ENCODE measurements at places on chromosomes 5 and 9.

- DNase-seq = no peak
Measured at GRCh38 chr9:88236511-88237478, 98.5 kb upstream of the SPATA31C2 start.

DNA sequence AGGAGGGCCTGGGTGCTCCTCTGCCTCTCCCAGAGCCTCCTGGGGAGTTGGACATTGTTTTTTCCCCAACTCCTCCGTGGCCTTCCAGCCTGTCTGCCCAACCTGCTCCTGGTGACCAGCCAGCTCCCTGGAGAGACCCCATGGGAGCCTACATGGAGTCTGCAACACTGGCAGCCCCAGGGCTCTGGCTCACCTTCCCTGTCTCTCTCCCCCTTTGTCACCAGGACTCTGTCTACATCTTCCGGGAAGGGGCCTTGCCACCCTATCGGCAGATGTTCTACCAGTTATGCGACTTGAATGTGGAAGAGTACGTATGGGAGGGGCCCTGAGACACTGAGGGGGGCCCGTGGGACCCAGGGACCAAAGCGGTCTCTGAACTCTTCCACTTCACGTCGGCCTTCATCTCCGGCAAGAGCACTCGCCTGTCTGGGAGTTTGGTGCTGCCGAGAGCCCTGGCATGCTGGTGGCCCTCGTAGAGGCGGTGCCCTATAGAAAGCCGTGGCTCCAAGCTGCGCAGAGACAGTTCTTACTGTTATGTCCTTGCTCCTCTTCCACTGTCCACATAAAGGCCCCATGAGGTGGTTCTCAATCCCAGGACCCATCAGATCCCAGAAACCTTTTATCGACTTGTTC, 5.9 kb upstream of the CEL start:
- no peak for DNase-seq

GRCh38 chr5:150438873-150439546, 10.5 kb downstream of the RPS14 start:
- no peak for DNase-seq

DNA sequence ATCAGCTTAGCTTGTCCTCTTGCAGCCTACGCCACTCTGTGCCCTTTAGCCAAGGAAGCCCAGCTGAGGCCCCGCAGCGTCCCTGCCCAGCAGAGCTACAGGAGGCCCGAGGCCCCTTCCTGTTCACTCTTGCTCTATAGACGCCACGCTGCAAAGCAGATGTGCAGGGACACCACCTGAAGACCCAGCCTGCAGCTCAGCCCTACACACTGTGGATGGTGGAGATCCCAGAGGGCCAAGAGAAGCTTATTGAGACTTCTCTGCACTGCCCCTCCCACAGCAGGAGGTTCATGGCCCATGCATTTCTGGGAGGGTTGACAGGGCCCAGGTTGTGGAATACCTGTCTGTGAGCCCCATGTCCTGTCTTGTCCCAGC, 33.6 kb downstream of the IRF1 start:
- DNase-seq = no peak

DNA sequence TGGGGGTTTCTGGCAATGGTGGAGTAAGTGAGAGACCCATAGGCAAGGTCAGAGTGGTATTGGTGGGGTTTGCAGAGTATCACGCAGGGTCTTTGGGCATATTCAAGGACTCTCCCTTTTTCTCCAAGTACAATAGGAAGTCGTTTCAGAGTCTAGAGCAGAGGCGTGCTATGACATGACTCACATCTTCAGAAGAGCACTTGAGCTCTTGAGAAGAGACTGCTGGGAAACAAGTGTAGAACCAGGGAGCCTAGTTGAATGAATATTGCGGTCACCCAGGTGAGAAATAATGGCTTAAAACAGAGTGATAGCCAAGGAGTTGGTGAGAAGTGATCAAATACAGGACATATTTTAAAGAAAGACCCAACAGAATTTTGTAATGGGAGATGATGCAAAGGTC, 813.4 kb downstream of the TLE1 start:
- DNase-seq = no peak

DNA sequence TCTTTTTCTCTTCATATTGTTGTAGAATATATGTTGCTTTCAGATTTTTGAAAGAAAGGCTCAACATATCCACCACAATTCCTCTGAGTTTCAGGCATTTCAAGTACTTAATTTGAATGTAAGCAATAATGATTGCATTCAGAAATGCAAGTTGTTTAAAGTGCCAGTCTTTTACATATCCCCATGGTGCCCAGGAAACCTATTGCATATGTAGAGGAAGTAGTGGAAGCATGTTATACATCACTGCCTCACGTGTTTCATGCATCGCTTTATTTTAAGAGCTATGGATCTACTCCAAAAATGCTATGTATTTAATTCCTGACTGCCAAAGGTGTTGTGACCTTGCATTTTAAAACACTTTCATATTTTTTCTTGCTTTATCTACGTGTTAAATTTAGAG, 28.1 kb downstream of the CPEB4 start:
- no peak for DNase-seq

DNA sequence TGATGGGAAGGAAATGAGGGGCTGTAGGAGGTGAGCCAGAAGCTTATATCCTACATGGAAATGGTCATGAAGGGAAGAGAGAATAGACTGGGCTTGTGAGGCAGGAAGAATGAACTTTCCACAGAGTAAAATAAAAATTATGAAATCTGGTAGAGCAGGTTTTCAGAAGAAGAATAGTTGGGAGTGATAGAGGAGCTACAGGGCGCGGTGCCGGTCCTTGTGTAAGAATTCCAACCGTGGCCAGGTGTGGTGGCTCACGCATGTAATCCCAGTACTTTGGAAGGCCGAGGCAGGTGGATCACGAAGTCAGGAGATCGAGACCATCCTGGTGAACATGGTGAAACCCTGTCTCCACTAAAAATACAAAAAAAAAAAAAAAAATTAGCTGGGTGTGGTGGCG, 8.9 kb upstream of the UNC13B start:
- no peak for DNase-seq

DNA sequence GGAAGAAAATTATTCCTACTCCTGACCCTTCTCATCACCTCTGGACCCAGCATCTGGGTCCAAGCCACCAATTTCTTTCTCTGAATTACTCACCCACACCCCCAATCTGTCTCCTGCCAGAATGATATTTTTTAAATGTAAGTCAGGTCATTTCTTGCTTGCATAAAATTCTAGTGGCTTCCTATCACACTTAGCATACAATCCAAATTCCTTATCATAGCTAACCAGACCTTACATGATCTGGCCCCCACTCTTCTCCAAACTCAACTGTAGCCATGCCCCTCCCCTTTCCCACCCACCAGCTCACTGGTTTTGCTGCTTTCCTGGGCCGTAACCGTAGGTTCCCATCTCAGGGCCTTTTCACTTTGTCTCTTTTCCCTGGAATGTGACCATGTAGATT, 15.2 kb downstream of the HTR4 start:
- DNase-seq = no peak

GRCh38 chr5:176573564-176574296, 24.6 kb downstream of the CDHR2 start:
- peak; percentile 56 for DNase-seq

- no peak for DNase-seq
Measured at GRCh38 chr9:14415947-14416346, 102.0 kb upstream of the NFIB start.

DNA sequence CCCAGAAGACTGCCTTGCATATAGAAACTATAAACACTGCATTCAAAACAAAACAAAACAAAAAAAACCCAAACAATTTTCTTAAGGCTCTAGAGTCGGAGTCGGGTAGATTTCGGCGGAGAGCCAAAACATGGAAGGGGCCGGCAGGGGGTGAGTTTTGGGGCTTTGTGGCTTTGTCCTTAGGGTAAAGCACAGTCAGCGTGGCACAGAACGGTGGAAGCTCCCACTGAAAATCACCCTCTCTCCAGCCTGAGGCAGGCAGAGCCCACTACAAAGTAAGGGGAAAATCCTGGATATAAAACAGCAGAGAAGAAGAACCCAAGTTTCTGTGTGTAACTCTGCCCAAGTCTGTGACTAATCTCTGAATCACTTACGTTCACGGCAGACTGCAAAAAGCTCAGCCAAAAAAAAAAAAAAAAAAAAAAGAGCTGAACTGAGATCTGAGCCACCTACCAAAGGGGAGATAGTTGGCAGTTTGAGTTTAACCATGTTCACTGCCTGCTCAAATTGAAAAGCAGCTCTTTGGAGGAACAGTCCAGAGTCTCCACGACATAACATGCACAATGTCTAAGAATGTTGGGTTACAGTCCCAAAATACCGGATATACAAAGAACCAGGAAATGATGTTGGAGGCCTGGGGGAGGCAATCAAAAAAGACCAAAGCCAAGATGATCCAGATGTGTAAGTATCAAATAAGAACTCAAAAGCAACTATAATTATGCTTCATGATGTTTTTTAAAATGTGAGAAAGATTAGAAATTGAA, 26.6 kb upstream of the OR2K2 start:
- DNase-seq = no peak

- DNase-seq = no peak
Measured at GRCh38 chr9:71326360-71326759, 204.9 kb upstream of the TRPM3 start.

DNA sequence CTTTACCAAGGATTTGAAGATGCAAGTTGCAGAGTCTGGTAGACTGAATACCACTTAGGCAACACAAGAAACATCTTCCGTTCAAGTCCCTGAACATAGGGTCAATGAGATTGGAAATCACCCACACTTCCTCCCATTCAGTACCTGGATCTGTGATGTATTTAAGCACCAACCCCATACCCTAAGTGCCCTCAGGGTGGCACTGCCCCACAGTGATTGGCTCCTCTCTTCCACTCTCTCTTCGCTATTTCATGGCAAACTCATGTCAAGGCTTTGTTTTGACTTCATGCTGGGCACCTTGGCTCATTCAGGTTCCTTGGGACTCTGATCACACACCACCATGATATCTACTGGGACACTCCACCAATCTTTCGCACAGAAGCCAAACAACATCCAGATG, 53.7 kb downstream of the GGTA1 start:
- no peak for DNase-seq

DNA sequence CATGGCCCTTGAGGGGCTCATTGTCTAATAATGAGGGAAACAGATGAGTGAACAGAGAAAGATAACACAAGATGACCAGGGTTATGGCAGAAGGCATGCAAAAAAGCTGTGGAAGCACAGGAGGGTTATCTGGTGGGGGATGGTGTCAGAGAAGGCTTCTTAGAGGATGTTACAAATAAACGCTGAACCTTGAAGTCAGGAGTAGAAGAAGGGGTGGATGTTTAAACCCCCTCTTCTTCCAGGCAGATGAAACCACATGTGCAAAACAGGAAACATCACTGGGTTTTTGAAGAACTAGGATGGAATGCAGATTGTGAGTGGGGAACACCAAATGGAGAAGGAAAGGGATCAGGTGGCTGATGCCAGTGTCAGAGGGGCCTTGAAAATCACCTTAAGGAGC, 41.8 kb upstream of the NR5A1 start:
- DNase-seq = no peak

GRCh38 chr9:6715755-6716643, 41.8 kb upstream of the KDM4C start:
- DNase-seq = peak; percentile 39

DNA sequence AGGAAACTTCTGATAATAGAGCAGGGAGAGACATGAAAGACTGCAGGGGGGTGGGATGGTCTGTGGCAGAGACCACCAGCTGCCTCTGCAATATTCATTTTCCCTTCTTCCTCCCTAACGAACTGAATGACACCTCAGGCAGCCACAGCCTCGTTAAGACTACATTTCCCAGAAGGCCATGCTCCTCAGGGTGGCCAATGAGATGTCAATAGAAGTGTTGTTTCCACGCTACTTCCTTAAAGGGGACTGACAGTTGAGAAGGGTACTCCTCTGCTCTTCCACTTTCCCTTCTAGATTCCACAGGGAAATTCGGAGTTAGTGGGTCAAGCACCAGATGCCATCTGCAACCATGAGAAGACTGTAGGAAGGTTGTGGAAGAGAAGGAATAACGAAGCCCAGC, 52.0 kb upstream of the DAPK1 start:
- peak; percentile 3 for DNase-seq

- no peak for DNase-seq
Measured at GRCh38 chr5:69492391-69492922, at the start of gene OCLN. TSS of gene OCLN (plus strand) at chr5:69492790. CDS start at chr5:69504245, 11,455 bp downstream.

DNA sequence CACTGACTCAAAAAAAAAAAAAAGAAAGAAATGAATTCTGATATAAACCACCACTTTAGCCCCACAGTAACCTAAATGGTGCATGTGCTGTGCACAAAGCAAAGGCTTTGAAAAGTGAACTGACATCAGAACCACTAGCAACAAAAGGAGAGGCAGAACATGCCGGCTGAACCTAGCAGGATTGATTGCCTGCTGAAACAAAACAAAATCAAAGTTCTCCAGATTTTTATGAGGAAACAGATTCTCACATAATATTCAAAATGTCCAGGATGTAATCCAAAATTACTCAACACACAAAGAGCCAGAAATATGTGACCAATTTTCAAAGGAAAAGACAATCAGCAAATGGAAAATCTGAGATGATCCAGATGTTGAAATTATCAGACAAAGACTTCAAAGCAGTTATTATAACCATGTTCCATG, 37.9 kb downstream of the UBTD2 start:
- no peak for DNase-seq

GRCh38 chr5:4159681-4160080, 564.0 kb downstream of the IRX1 start:
- DNase-seq = no peak

DNA sequence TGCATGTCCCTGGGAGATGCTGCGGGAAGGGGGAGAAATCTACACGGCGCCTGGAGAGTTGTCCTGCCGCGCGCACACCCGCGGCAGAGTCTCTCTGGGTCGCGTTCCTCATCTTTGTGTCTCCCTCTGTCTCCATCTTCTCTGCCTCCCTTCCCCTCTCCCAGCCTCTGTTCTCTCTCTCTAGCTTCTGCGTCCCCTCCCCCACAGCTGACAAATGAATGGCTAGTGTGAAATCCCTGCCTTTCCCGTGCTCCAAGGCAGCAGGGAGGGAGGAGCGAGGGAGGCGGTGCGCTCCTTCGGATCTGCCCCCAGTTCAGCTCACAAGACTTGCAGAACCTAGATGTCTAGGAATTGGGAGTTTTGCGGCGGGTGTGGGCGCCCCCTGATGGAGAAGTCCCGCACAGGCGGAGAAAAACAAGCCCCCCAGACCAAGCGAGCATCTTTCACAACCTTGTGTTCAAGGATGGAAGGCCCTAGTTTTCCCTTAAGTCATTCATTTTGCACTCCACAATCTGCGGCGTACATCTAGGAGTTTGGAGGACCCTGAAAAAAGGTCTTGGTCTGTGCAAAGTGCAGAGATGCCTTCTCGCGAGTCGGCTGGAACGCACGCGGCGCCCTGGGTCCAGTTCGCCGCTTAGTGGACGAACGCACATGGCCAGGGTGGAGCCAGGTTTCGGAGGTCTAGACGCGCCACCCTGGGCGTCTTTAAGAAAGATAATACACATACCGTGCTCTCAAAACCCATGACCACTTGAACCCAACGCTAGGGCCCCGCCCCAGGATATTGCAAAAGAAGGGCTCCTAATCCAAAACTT, 2.0 kb downstream of the VCAN start:
- peak; percentile 14 for DNase-seq

All from T follicular helper cell (primary cell).